ENCODE measurements at places on chromosomes 2 and 18.

DNA sequence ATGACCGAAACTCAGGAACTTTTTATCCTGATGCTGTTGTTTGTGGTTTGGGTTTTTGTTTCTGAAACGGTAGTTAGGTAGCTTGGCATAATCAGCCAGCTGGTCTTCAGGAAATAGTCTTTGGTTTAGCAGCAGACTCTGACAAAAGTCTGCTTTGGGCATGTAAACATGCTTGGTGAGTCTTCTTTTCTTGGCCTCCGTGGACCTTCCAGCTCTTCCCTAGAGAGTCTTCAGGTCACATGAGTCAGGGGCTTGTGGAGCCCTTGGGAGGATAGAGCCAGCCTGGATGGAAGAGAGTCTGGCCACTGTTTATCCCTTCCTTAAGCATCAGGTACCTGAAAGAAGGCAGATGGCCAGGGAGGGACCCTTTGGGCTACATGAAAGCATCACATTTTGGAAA is 154.5 kb downstream of the MGAT5 start:
- DNase-seq = no peak

- no peak for DNase-seq
Observed at GRCh38 chr18:25279133-25279532, 72.8 kb downstream of the ZNF521 start.

- DNase-seq = no peak
Observed at GRCh38 chr2:238389988-238390589, 36.6 kb upstream of the ASB1 start.

DNA sequence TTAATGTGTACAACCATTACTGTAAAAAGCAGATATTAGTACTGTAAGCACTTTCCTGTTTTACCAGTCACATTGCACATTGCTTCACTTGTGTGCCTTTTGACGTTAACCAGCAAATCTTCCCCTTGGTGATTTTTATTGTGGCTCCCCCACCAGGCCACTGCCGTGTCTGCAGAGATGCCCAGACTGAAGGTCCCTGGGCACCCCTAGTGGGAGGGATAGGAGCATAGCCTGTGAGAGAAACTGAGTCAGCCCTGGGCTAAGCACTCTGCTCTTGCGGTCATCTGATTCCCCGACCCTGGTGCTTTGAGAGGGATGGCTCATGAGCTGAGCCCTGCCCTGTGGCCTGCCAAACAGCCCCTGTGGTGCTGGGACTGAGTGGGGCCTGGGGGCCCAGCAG is 73.4 kb downstream of the INPP4A start:
- no peak for DNase-seq

GRCh38 chr2:20456636-20457426 is 10.0 kb downstream of the RHOB start:
- no peak for DNase-seq

DNA sequence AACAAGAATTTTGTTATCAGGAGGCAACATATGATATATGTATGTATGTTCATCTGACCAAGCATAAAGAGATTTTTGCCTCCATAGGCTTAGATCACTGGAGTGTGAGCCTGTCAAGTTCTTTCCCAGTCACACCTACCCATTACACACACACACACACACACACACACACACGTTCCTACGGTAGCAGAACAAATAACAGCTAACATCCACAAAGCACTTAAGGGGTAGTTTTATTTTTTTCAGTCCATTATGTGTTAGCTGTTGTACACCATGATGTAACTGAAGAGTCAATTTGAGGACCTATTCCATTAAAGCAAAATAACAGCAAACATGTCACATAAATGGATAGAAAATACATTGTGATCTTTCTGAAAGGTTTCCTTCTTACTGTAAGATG is 39.5 kb downstream of the UGP2 start:
- no peak for DNase-seq

Data from activated CD4-positive, CD25-positive, alpha-beta regulatory T cell treated with anti-CD3 and anti-CD28 coated beads, Interleukin-2, amount 50 U/mL, for 72 hours (primary cell).